Activated CD8-positive, alpha-beta memory T cell treated with anti-CD3 and anti-CD28 coated beads for 48 hours (primary cell): ENCODE measurements at places on chromosomes 11 and 22.

- no peak for DNase-seq
These were observed 14.0 kb upstream of the GDPD5 start for GRCh38 chr11:75539459-75540334.

DNA sequence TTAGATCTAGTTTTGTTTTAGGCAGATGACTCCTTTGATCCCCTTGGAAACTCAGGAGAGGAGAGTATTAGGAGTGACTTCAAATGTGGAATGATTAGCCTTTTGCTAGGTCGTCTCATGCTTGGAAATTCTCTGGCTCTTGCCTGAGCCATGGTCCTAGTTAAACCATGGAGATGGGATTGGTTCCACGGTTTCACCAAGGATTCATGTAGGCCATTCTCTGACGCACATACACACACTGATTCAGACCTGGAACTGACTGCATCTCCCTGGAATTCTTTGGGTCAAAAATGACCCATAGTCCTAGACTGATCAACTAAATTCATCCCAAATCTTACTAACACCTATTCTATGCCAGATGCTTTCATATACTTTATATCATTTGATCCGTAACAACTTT, 56.5 kb downstream of the POLD3 start:
- DNase-seq: no peak

DNA sequence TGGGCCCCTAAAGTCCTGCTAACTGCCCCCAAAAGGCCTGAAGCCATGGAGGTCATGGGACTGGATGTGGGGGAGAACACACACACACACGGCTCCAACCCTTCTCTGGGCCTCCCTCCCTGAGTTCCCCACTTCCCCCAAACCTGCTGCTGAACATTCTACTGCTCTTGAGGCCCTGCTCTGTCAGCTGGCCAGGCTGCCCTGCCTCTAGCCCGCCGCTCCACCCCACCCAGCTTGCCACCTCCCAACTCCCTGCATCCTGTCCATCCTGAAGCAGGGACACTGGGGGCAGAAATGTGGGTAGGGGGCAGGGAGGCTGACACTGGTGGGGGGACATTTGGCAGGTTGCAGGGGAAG, 1.0 kb downstream of the KCNJ4 start:
- DNase-seq: no peak

GRCh38 chr11:65221026-65221425, 39.3 kb downstream of the CAPN1 start:
- DNase-seq: no peak

- no peak for DNase-seq
These were observed 7.1 kb upstream of the PDGFB start for GRCh38 chr22:39251762-39252460.

GRCh38 chr11:70167723-70168404, 35.2 kb upstream of the FADD start:
- no peak for DNase-seq

- DNase-seq: no peak
These were observed 1482.1 kb downstream of the TBC1D22A start for GRCh38 chr22:48244388-48245195.

- DNase-seq: no peak
These were observed 12.9 kb upstream of the LIMK2 start for GRCh38 chr22:31199187-31199586.

- DNase-seq: no peak
These were observed 147.0 kb downstream of the APOL5 start for GRCh38 chr22:35864545-35865165.

- no peak for DNase-seq
These were observed at the start of gene NCAM1 for GRCh38 chr11:112961146-112961668. TSS of gene NCAM1 (plus strand) at chr11:112961420.

- DNase-seq: no peak
These were observed 2.8 kb downstream of the NAALADL1 start for GRCh38 chr11:65055538-65055937.

GRCh38 chr22:37340331-37341262, 58.3 kb downstream of the CYTH4 start:
- no peak for DNase-seq

DNA sequence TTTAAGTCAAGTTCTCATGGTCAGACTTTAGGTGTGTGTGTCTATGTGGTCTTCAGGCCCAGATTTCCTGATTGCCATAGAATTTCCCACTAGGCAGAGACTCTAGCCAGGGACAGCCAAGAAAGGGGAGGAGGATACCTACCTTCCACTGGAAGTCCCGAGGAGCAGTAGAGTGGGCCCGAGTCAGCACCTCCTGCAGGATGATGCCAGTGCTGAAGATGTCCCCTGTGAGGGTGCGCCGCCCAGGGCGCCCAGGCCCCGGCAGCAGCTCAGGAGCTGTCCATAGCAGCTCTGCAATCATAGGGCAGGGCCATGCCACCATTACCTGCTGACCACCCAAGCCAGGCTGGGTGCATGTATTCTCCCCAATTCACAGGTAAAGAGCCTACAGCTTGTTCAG, 41.6 kb upstream of the LRRC32 start:
- DNase-seq: no peak

DNA sequence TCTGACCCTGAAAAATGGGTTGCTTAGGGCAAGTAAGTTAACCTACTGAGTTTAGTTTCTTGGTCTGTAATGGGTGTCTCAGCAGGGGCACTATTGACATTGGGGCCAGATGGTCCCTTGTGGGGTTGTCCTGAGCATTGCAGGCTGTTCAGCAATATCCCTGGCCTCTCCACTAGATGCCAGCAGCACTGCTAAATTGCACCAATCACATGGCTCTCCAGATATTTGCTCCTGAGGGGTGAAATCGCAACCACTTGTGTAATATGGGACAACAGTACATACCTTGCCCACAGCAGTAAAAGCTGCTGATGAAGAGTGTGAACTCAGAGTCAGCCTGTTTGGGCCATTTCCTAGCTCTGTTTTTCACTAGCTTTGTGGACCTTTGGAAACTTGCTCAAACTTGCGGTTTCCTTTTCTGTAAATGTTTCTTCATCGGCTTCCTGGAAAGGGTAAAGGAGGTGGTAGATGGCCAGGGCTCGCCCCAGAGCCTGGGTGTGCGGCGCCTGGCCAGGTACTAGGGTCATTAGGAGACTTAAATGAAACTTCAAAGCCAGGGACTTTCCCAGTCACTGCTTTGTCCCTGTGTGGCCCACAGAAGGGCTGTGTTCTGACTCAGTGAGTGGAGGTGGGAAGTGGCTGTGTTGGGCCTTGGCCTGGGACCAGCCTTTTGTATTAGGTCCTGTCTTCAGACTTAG, 13.0 kb downstream of the NCF4 start:
- no peak for DNase-seq

DNA sequence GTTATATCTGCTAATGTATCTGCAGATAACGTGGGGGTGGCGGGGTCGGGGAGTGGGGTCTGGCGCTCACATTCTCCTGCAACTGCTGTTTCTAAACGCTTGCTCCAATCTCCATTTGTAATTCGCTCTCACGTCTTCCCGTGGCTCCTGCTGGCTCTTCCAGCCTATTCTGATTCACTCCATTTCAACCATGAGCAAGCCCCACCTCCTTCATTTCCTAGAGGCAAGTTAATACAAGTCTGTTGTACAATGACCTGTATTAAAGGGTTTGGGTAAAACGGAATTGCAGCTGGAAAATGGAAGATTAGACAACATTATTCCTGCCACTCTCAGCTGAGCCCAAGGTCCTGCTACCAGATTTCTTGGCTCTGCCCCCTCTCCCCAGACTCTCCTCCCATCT, 132.3 kb downstream of the CSNK2A3 start:
- no peak for DNase-seq

DNA sequence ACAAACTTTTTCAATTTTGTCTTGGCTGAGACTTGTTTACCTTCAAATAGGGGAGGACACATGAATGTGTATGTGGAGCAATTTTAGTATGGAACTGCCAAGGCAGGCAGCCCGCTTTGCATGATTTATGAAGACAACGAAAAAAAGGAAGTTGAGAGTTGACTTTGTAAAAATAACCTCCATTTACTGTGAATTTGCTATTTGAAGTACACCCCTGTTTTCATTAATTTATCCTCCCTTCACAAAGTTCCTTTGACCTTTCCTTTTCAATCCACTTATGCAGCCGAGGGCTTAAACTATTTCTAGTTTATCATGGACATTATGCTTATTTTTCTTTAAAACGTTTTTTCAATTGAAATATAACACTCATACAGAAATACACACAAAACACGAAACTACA, 369.6 kb upstream of the CADM1 start:
- no peak for DNase-seq

- peak; percentile 44 for DNase-seq
These were observed 123.6 kb downstream of the ABTB2 start for GRCh38 chr11:34234086-34234740.

GRCh38 chr11:121870206-121871045, 245.6 kb downstream of the BLID start:
- DNase-seq: no peak

DNA sequence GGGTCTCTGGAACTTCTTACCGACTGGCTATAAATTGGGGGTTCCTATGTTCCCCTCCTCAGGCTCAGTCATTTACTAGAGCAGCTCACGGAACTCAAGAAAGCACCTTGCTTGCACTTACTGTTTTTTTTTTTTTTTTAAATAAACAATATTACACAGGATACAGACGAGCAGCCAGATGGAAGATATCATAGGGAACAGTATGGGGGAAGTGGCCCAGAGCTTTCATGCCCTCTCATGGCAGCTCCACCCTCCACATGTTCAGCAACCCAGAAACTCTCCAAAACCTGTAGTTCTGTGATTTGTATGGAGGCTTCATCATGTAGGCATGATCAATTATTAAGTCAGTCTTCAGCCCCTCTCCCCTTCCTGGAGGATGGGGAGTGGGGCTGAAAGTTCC, 7.5 kb downstream of the UVRAG start:
- no peak for DNase-seq
